NCI-H2029 (cell line): ENCODE measurements at places on chromosomes 5 and 9.

DNA sequence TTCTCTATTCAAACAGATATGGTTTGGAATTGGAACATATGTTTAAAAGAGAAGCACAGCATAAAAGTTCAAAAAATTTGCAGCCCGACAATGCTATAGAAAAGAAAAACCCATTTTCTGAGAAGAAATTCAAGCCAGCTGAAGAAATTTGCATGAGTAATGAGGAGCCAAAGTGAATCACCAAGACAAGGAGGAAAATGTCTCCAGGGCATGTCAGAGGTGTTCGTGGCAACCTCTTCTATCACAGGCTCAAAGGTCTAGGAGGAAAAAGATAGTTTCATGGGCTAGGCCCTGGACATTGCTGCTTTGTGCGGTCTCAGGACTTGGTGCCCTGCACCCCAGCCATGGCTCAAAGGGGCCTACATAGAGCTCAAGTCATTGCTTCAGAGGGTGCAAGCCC lies 134.8 kb upstream of the ADAMTS16 start:
- no peak for DNase-seq

DNA sequence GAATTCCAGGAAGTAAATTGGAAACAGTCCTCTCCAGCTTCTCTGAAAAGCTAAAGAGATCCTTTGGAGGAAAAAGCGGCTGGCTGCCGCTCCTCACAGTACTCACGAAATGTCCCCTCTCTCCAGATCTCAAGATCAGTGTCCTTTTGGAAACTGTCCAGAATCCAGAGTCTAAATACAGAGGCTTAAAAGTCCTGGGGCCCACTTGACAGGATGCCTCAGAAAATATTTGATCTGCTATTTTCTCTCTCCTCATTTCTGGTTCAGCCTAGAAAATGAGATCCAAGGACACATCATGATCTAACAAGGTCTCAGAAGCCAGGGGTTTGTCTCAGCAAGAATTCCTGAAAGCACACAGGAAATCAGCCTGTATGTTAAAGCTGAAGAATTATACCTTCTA lies 7.2 kb downstream of the C1QTNF2 start:
- DNase-seq = peak; percentile 7

GRCh38 chr5:139671096-139671841 lies 23.1 kb downstream of the CXXC5 start:
- DNase-seq = no peak

GRCh38 chr5:102583276-102584124 lies 84.7 kb upstream of the SLCO6A1 start:
- DNase-seq = peak; percentile 27

DNA sequence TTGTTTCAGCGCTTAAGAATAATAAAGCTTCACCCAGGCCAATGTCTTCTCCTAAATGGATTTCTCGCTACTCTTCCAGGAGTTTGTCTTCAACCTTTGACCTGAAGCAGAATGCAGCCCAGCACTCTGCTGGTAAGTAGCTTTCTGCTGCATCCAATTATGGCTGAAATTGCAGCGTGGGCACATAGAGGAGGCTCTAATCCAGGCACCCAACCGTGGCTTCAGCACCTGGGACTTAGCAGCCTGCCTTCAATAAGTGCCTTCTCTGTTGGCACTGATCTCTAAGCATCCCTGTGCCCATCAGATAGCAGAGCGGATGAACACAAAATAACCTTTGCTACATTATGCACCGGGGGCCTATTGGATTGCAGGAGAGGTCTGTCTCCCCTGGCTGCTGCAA lies 105.2 kb downstream of the TRIM32 start:
- no peak for DNase-seq

- peak; percentile 69 for DNase-seq
Observed at GRCh38 chr9:83937861-83938455, 16.7 kb upstream of the KIF27 start.

DNA sequence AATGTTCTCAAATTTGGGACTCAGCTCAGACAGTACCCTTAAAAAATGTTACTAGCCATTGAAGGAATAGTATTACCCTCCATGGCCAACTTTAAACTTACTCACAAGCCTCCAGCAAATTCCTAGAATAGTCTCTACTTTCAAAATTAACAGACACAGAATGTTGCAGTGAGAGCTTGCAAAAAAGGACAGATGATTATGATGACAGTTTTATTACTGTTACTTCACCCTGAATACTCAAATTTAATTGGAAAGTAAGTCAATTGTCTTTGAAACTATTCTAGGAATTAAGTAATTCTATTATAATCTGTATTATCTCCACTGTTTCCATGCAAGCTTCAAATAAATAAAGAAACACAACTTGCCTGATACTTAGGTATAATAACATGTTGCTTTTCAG lies 288.3 kb downstream of the SLF1 start:
- no peak for DNase-seq

GRCh38 chr5:36365896-36366295 lies 64.2 kb upstream of the RANBP3L start:
- DNase-seq = no peak

DNA sequence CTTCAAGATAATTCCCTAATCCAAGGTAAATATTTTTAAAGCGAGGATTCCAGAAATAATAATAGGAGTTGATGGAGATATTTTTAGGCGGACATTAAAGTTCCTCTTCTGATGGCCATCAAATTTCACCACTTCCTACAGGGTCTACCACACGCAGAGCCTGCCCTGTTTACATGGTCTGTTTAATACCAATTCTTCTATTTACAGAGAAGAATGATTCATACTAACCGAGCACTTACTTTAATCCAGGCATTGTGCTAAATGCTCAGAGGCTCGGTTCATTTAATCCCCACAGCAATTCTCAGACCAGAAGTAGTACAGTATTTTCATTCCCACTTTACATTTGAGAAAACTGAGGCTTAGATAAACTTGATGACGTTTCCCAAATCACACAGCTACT lies 3.0 kb upstream of the ITGA1 start:
- no peak for DNase-seq

DNA sequence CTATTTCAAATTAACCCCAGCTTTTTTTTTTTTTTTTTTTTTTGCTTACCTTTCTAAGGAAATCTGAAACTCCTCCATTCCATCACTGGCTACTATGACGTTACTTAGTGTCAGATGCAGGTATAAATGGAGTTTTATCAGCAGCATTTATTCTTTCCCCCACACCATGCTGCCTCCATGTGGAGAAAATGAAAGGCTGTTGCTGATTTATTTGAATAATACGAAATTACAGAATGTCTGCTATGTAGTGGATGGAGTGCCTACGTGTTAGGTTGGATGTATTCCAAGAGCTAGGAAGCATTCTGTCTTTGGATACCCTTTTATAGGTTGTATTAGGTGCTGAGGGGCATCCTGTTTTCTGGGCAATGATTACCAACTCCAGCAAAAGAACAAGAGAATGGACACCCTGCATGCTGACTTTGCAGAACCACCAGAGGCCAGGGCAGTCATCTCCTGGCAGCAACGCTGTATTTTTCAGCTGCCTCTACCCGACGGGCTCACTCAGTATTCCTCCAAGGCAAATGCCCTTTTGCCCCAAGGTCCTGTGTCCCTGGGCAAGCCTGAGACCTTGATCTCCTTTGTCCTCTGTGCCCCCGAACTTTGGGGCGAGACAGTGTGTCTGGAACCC lies 199.5 kb downstream of the ALDH1A1 start:
- DNase-seq = peak; percentile 11

DNA sequence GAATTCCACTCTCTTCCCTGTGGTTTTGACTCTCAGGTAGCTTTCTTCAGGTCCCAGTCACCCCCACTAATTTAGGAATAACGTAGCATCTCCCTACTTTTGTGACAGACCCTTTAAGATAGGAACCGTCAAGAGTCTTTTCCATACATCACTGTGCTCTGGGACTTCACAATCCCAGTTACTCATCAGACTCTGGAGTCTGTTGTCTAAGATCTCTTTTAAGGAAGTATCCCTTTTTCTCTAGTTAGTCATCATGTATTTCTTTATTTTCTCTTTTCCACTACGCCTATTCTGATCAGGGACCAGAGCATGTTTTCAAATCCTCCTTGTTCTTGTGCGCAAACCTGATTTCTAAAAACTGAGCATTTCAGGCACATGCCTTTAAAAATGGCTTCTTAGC lies 143.0 kb downstream of the GOLPH3 start:
- no peak for DNase-seq

- no peak for DNase-seq
Observed at GRCh38 chr9:109600142-109600541, 102.0 kb upstream of the PTPN3 start.

- peak; percentile 70 for DNase-seq
Observed at GRCh38 chr9:124320062-124320973, 62.6 kb downstream of the NEK6 start.

GRCh38 chr5:158233735-158234322 lies 374.9 kb upstream of the CLINT1 start:
- DNase-seq = no peak

DNA sequence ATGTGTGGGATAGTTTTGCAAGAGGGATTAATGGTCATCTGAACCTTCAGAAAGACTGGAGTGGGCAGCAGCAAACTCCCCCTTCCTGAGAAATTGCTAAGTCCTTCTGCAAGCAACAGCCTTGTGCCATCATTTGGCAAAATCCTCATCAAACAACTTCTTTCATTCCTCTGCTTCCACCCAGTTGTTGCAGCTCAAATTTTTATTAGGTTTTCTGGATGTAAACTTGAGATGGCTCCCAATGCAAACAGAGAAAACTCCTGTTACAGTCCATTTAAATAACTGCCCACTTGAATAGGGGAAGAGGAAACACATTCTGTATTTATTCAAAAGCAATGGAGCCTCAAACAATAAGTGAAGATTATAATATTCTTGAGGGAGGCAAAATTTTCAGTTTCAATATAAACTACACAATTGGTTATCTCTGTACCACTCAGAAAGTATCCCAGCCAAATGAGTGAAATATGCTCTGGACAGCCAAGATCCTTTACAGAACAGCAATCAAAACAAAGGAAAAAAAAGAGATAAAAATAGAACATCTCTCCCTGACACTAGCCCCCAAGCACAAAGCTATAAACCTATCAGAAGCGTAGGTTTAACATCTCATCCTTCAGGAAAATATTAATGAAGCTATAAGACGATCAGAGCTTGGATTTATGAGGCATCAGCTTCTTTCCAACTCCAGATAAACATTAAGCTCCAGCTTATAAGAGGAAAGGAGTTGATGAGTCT lies 17.3 kb upstream of the DAP start:
- no peak for DNase-seq

DNA sequence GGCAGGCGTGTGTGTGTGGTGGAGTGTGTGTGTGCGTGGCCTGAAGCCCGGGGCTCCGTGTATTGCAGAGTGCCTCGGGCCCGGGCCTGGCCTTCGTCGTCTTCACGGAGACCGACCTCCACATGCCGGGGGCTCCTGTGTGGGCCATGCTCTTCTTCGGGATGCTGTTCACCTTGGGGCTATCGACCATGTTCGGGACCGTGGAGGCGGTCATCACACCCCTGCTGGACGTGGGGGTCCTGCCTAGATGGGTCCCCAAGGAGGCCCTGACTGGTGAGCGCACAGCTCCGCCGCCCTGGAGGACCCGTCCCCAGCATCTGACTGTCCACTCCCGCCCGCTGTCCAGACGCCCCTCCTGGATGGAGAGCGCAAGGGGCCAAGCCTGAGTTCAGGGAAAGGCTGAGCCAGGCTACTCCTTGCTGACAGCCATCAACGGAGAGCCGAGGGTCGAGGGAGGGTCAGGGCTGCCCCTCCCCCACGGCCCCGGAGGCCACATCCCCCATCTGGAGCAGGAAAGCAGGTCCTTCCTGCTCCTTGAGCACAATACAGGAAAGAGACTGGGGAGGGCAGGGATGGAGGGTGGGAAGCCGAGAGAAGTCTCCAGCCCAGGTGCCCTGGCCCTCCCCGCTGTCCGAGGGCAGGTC lies 18.4 kb downstream of the SLC6A18 start:
- DNase-seq = no peak

DNA sequence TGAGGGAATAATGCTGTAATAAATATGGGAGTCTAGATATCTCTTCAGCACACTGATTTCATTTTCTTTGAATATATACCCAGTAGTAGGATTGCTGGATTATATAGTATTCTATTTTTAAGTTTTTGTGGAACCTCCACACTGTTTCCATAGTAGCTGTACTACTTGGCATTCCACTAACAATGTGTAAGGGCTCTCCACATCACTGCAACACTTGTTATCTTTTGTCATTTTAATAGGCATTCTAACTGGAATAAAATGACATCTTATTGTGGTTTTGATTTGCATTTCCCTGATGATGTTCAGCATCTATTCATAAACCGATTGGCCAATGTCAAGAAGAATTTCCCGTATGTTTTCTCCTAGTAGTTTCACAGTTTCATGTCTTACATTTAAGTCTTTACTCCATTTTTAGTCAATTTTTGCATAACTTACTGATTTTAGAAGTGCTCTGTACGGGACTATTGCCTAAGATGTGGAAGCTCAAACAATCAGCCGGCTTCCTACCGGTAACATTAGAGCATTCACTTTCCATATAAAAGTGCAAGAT lies 1078.8 kb downstream of the TAF11L14 start:
- DNase-seq = no peak

GRCh38 chr5:116492016-116492623 lies 82.5 kb downstream of the SEMA6A start:
- peak; percentile 57 for DNase-seq

DNA sequence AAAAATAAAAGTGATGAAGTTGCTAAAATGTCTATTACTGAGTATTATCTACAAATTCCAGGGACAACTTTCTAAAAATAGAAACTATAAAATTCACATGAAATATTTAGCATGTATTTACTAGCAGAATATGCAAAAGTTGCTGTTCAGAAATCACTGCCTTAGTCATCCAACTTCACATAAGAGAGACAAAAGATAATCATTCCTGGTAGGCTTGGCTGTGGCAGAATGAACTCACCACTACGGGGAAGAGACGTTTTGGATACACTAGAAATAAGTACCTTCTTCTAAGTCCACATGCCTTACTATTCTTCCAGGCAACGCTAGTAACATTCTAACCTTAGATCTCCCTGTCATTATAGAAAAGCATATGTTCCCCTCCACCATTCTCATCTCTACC lies 272.2 kb downstream of the BNC2 start:
- DNase-seq = no peak

DNA sequence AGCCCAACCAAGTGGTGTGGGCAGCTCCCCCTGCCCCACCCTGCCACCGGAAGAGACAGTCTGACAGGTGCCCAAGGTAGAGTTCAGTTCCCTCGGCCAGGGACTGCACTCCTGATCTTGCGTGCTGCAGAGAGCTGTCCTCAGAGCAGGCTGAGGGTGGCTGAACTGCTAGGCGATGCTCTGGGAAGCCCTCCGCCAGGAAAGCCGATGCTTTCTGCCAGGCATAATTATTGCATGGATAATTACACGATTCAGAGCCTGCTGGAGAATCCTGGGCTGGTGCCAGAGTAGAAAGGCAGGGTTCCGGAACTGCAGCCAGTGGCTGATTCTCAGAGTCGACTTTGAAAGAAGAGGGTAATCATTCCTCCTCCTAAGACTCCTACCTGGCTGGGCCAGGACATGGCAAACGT lies 19.3 kb downstream of the KCNIP1 start:
- peak; percentile 10 for DNase-seq

GRCh38 chr9:108273988-108274387 lies 581.8 kb downstream of the ACTL7B start:
- DNase-seq = no peak

GRCh38 chr9:117044241-117044640 lies 357.1 kb downstream of the TRIM32 start:
- DNase-seq = no peak

- DNase-seq = peak; percentile 75
Observed at GRCh38 chr5:59562756-59563389, 330.7 kb downstream of the PDE4D start.

GRCh38 chr5:124907098-124907644 lies 160.7 kb upstream of the ZNF608 start:
- no peak for DNase-seq

GRCh38 chr9:76891874-76892273 lies 14.0 kb downstream of the PRUNE2 start:
- DNase-seq = no peak
